ENCODE measurements at places on chromosomes 1 and 21.
A peak's percentile ranks its signal among the peaks of the same experiment; 100 is the strongest.

- no peak for DNase-seq
Observed at GRCh38 chr21:42234041-42234440, 15.1 kb downstream of the ABCG1 start.

GRCh38 chr1:8543965-8544364, 226.1 kb downstream of the SLC45A1 start:
- DNase-seq, result no peak

DNA sequence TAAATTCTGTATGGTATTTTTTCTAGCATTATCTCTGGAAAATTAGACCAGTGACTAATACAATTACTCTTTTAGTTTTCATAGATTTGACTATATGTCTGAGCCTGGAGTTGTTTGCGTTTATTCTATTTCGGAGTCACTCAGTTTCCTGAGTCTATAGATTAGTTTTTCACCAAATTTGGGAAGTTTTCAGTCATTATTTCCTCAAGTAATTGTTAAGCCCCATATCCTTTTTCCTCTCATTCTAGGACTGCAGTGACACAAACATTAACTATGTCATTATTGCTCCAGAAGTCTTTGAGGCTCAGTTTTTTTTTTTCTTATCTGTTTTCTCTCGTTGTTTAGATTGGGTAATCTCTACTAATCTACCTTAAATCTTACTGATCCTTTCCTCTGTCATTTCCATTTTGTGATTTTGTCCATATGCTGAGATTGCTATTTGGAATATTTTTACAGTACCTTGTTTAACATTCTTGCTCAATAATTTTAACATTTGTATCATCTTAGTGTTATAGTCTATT, 886.2 kb downstream of the LTN1 start:
- no peak for DNase-seq

- DNase-seq, result no peak
Observed at GRCh38 chr1:193919827-193920226, 733.4 kb upstream of the B3GALT2 start.

GRCh38 chr1:94234615-94235014, 2.8 kb downstream of the ARHGAP29 start:
- DNase-seq, result no peak

DNA sequence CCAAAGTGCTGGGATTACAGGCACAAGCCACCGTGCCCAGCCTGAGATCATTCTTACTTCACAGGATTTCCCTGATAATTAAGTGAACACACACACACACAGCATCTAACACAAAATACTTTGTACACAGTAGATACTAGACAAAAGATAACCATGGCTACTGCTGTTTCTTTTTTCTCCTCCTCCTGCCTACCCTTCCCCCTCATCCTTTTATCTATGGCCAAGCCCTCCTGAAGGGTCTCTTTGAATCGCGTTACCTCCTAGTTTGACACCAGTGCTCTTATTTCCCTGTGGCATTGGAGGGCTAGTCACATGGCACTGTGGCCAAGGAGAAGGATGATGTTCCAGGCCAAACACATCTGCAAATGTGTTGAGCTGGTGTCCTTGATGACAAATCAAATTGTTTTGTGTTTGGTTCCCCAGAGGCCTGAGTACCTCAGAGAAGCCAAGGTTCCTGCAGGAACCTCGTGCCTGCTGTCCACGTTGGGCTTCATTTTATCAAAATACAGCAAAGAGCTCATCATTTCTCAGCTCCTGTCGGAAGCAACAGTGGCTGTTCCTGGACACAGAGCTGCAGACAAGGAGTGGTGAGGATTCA, 20.6 kb downstream of the NDUFS5 start:
- no peak for DNase-seq

GRCh38 chr1:228286505-228287417, 78.9 kb downstream of the OBSCN start:
- no peak for DNase-seq

DNA sequence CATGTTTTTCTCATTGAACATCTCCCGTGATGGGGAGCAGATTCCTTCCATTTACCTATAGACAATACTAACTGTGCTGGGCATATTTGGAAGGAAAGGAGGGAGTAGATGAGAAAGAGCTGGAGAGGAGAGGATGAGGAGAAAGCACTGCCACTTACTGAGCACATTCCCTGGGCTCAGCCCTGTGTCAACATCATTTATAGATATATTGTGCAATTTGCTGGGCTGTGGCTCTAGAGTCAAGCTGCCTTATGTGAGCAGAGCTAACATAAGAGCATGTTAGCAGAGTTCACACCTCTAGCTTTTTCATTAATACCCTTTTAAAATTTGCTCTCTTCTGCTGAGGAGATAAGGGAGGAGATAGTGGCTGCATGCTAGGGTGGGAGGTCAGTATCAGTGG, 22.3 kb upstream of the CD53 start:
- no peak for DNase-seq

GRCh38 chr1:6695868-6696267, 5.7 kb downstream of the DNAJC11 start:
- no peak for DNase-seq

- DNase-seq, result peak; percentile 53
Observed at GRCh38 chr1:82783044-82783443, 982.3 kb downstream of the ADGRL2 start.

DNA sequence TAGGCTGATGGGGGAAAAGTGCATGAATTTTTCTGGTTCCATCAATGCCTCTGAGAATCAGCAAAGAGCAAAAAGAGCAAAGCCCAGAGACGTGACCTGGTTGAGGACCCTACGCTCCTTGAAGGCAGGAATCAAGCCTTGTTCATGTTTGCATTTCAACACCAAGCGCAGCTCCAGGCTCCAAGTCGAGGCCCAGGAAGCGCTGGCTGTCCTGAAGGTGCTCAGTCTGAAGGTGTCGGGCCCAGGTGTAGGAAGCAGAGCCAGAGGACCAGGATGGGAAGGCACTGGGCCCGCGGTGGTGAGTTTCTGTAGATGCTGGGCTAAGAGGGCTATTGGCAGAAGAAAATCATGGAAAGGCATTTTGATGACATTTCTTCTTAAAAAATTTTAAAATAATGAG, 25.6 kb upstream of the KCNE2 start:
- no peak for DNase-seq

- no peak for DNase-seq
Observed at GRCh38 chr1:30314591-30314990, 408.8 kb downstream of the MATN1 start.
